A549 treated with GW870086 at 1 μM for 4 hours (cell line): ENCODE measurements at places on chromosomes 3 and 15. TPM values are rescaled to one million over a fixed set of nuclear protein-coding genes. Genes with fewer than 3 reads are reported as not detected.

The PCSK6 gene
- total RNA-seq = 8.8 to 12.0 TPM (median 11.1 TPM) in 5 replicates

The CCR3 gene
- total RNA-seq = not detected in 5 replicates

The TIMP4 gene
- 11.1 to 14.2 TPM (median 12.9 TPM) in 5 replicates for total RNA-seq

The TMEM212 gene
- total RNA-seq = not detected in 5 replicates

The TMCO5A gene
- total RNA-seq = not detected in 5 replicates

The TRIM71 gene
- 0.03 TPM in 1 of 5 replicates, not detected in the others for total RNA-seq
